Amniotic stem cell (primary cell): ENCODE measurements at places on chromosomes 11 and 22.

- DNase-seq, result no peak
Measured at GRCh38 chr11:79209540-79210266, 231.1 kb downstream of the TENM4 start.

DNA sequence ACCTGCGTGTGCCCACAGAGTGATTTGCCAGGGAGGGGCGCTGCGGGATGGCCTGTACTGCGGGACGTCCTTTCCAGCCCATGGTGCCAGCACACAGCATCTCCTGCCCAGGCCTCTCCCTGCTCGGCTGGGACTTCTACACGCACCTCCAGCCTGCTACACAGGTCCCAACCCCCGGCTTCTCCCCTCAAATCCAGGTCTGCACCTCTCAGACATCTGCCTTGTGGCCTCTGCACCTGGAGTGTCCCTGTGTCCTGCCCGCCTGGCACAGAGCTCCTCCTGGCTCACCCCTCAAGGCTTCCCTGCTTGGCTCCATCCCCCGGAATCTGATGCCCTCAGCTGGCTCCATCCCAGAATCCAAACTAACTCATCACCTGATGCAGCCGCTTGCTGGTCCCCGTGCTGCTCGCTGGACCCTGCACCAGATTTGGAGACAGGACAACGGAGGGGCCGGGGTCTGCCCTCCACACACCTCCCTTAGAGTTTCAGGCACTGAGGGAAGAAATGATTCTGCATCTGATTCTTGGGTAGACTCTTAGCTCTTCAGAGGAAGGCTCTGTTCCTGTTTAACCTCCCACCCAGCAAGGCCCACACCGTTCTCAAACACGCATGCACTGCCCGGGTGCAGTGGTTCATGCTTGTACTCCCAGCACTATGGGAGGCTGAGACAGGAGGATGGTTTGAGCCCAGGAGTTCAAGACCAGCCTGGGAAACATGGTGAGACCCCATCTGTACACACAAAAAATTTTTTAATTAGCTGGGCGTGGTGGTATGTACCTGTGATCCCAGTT lies 4.0 kb upstream of the LSP1 start:
- DNase-seq, result no peak

GRCh38 chr11:74366576-74366975 lies 31.7 kb downstream of the PGM2L1 start:
- DNase-seq, result no peak

- no peak for DNase-seq
Measured at GRCh38 chr11:6248248-6248647, 9.4 kb downstream of the CNGA4 start.

DNA sequence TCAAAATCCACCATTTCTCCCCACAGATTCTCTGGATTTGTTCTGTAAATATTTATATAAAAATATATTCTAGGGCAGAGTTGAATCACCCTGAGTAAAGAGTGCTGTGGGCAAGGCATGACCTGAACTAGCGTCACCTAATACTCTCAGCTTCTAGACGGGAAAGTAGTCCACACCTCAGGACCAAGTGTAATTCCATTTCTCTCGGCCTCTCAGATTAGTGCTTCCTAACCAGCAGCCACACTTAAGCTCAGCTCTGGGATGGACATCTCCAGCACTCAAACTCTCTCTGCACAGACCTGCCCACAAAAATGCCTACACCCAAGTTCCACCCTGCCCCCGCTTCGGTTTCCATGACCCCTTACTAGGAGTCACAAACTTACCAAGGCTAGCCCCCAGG lies 5.3 kb downstream of the SPTBN2 start:
- no peak for DNase-seq

- DNase-seq, result no peak
Measured at GRCh38 chr11:76648061-76648460, 22.5 kb downstream of the LRRC32 start.

- no peak for DNase-seq
Measured at GRCh38 chr11:46475926-46476545, 84.5 kb upstream of the CHRM4 start.

DNA sequence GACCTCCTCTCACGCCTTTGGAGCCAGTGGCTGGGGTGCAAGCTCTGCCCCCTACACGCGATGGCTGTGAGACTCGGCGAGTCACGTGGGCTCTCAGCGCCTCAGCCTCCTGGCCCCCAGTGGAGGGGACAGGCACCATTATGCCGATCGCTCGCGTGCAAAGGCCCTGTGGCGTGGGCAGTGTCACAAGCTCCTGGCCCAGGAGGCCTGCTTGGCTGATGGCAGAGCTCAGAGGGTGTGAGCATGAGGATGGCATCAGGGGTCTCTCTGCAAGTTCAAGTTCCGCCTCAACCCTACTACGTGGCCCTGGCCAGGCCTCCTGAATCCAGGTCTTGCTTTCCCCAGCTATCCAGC lies 90.8 kb upstream of the KCNQ1OT1 start:
- DNase-seq, result no peak

- DNase-seq, result no peak
Measured at GRCh38 chr11:2204361-2205213, 33.0 kb upstream of the TH start.

DNA sequence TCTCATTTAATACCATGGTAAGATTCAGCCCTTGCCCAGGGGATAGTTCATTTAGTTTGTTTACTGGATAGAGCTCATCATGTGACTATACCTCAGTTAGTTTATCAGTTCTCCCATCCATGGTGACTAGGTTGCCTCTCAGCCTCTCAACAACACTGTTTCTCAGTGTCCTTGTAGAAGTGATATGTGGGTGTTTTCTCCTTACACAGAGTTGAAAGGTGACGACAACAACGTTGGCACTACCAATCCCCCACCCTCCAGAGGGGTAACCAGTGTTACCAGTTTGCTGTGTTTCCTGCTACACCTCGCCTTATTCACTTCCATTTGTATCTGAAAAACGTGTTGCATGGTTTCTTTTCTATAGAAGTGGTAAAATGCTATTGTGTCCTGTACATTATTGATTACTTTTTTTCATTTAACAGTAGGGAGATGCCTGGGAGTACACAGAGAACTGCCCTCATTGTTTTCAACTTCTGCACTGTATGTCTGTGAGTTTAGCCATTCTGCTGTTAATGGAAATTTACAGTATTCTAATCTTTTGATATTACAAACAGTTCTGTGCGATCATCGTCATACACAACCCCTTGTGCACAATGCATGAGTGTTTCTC lies 11.6 kb downstream of the NEAT1 start:
- no peak for DNase-seq

DNA sequence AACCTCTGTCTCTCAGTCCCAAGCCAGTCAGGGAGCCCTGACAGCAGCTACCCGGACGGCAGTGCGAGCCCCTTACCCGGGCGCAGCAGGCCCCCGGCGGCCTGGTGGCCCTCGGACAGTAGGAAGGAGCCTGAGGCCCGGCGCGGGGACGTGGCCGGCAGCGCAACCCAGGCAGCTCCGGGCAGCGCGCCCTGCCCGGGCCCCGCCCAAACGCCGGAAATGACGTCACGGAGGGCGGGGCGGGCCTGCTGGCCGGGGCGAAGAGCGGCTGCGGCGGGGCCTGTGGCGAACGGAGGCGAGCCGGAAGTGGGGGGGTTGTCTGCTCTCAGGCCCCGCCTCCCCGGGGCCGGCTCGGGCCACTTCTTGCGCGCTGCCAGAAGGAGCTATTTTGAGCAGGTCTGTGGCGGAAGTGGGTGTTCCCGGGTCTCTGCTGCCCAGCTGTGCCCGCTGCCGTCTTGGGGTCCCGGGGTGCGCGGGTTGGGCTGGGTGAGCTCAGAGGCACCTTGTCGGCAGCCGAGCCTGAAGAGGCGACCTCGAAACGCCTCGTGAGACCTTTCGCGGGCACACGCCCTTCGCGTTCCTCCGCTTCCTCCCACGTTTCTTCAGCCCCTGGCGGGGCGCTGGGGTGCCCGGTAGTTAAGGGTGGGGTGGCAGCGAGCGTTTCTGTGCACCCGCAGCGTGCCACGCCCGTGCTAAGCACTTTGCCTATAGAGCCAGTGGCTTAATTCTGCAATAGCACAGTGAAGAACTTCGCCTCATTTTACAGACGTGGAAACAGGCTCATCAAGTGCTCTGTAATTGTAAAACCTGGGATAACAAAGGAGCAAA lies at the start of gene C11orf24:
Gene C11orf24, minus strand, starts transcription at position 193 of the 828 bp plus-strand sequence. CDS start 8,206 bp downstream, outside the sequence.
- peak; percentile 85 for DNase-seq

GRCh38 chr11:92975285-92975684 lies 5.8 kb downstream of the MTNR1B start:
- no peak for DNase-seq

GRCh38 chr22:26949193-26949592 lies 291.8 kb downstream of the MIAT start:
- no peak for DNase-seq

DNA sequence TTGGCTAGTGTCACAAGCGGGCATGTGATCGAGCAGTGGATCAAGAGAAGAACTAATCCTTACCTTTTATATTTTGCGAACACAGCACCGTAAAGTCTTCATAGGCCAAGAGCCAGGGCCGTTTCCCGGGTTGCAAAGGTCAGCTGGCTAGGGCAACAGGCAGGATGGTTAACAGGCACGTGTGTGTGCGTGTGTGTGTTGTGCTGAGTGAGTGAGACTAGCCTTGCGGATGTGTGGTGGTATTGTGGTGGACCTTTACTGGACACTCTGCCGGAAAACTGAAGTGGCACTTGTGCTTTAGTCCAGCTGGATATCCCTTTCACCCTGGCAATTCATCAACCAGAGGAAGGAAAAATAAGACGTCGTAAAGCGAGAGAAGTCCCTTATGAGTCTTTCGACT lies 176.7 kb downstream of the BCR start:
- DNase-seq, result no peak

GRCh38 chr11:9738707-9739106 lies 74.8 kb downstream of the SWAP70 start:
- DNase-seq, result no peak

DNA sequence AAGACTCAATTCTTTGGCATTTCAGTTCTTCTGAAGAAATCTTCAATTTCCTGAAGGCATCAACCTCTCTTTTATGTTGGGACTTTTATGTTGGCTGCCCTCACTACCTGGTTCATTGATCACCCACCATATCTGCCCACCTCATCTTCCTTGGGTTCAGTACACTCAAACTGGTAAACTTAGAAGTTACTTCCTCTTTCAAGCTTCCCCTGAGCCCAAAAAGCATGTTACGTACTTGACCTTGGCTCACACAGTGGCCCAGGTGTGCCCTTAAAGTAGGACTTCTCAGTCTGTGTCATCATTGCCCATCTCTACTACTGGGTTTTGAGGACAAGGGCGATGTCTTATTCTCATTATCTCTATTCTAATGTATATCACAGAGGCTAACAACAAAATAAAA lies 86.1 kb downstream of the GRIA4 start:
- DNase-seq, result no peak

GRCh38 chr11:70532066-70532440 lies 133.7 kb downstream of the CTTN start:
- DNase-seq, result no peak

- no peak for DNase-seq
Measured at GRCh38 chr11:123187665-123188507, 7.2 kb downstream of the CLMP start.

- no peak for DNase-seq
Measured at GRCh38 chr11:1844221-1845094, 5.7 kb downstream of the TNNI2 start.

DNA sequence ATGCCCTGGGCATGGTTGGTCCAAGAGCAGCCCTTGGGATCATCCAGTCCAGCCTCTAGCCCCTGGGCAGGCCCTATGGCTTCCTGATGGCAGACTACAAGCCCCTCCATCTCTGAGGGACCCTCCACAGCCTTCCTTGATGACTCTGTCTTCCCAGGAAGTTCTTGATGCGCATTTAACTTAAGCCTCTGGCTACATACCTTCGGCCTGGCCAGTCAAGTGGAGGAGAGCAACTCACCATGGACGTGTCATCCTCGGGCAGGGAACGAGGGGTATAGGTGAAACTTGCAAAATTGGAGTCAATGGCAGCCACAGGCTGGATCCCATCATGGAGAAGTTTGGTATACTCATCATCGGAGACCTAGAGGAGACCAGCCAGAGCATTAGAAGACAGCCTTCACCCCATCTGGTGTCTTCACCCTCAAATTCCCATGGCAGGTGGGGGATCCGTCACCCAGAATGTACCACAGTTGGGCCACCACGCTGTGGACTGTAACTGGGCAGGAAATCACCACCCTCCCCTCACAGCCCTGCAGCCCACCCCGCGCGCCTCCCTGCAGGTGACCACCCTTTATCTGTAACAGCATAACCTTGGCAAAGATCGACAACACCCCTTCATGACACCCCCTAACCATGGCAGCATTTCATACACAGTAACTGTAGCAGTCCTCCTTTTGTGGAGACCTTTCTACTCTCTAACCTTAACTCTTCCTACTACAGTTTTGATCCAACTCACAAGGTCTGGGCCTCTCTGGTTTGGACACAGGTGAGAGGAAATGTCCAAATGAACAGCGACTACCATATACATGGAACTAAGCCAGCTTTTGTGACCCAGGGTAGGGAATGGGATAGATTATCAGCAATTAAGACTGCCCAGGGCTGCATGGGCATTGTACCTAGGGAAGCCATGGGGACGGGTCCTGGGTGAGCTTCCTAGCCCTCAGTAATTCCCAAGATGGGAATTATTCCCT lies 91.7 kb downstream of the PDE2A start:
- no peak for DNase-seq

GRCh38 chr11:115611343-115611742 lies 107.1 kb upstream of the CADM1 start:
- DNase-seq, result no peak

DNA sequence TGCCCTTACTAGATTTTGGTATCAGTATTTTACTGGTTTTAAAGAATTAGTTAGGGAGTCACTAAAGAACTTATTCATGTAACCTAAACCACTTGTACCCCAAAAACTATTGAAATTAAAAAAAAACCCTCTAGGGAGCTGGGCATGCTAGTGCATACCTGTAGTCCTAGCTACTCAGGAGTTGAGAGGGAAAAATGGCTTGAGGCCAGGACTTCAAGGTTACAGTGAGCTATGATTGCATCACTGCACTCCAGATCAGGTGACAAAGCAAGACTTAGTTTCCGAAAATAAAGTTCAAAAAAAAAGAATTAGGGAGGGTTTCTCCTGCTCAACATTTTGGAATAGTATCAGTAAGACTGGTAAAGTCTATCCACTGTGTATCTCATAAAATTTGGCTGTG lies 364.4 kb upstream of the LUZP2 start:
- no peak for DNase-seq

- DNase-seq, result no peak
Measured at GRCh38 chr11:39374963-39375698, 2084.3 kb downstream of the LRRC4C start.

- no peak for DNase-seq
Measured at GRCh38 chr11:104763930-104764709, 134.1 kb downstream of the CASP12 start.

DNA sequence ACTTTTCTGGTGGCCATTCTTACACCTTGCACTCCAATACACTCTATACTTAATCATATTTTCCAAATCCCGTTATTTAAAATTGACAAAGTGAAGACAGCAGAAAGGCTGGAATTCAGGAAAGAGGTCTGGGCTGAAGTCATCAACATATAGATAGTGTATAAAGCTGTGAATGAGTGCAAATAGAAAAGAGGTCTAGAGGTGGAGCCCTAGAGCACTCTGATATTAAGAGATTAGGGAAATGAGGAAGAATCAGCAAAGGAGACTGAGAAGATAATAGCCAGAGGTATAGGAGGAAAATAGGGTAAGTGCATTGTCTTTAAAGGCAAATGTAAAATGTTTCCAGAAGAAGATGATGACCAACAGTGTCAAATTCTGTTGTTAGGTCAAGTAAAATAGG lies 7.9 kb downstream of the CTR9 start:
- DNase-seq, result no peak

- DNase-seq, result no peak
Measured at GRCh38 chr22:48738204-48738980, 1089.3 kb downstream of the BRD1 start.

- no peak for DNase-seq
Measured at GRCh38 chr11:17803754-17804334, 69.3 kb downstream of the KCNC1 start.

GRCh38 chr11:45501392-45502225 lies 163.8 kb downstream of the CHST1 start:
- no peak for DNase-seq
